Pulmonary artery endothelial cell (primary cell): ENCODE measurements at places on chromosomes 4 and X.

GRCh38 chr4:123453061-123453680 lies 56.6 kb downstream of the SPRY1 start:
- DNase-seq: no peak

GRCh38 chr4:62018537-62018936 lies 818.4 kb downstream of the ADGRL3 start:
- no peak for DNase-seq

DNA sequence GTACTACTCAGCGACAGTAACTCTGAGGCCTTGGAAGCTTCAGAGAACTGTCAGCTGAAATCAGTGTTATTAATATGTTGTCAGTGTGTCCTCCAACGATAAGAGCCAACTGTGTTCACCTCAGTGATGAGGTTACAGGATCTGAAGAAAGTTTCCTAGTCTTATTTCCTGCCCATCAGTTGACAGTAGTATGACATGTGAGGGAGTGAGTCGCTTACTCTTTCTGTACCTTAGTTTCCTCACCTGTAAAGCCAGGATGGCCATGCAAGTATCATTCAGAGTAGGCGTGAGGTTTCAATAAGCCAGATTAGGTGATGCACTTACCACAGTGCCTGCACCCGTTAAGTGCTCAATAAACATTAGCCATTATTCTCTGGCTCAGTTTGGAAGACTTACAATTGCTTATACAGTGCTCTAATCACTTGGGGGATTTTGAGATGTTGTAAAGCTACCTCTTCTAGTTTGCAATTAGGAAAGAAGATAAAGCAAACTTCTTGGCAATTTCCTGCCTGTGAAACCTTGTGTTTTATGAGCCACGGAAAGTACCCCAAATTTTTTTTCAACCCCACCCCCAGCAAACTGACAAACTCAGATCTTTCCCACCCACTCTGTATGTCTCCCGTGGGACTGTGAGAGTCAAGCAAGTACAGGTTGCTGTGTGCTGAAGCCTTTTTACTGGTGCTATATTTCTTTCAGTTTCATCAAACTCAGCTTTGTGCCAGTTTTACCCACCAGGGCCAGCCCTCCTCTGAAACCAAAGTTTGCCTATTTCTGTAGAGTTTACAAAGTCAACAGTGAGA lies 62.2 kb downstream of the ANXA3 start:
- no peak for DNase-seq

- DNase-seq: no peak
Measured at GRCh38 chr4:158816955-158817354, 48.1 kb downstream of the FNIP2 start.

DNA sequence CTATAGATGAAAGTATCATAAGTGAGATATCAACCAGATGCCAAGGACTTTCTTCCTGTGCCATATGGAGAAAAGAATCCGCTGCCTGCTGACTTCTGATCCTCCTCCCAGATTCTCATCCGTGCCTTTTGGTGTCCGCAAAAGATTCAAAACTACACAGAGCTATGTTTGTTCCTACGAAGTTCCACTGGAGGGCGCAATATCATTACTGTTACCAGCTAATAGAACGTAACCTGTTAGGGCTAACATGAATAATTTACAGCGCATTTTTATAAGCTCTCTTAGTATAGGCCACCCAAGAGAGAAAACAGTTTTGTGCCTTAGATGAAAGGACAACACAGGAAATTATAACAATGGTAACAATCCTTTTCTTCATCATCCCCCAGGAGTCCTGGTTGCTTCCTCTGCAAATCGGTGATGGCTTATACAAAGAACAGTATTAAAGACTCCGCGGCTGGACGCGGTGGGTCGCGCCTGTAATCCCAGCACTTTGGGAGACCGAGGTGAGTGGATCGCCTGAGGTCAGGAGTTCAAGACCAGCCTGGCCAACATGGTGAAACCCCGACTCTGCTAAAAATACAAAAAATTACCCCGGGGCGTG lies 22.8 kb upstream of the CENPVL3 start:
- DNase-seq: peak; percentile 5

DNA sequence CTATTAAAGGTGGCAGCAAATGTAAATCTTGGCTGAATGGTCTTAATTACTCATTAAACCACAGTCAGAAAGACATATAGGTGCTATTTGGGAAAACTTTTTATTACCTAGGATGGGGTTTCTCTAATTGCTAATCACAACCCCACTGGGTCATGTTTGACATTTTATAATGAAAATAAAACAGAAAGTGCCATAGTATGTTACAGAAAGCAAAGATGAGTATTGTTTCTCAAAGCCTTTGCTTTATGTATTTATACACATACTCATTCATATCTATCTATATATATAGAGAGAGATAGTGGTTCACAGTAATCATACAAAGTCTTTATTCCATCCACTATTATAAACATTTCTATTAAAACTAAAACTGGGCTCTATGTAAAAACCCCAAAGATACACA lies 18.2 kb downstream of the TMEM184C start:
- no peak for DNase-seq

- DNase-seq: no peak
Measured at GRCh38 chrX:107678957-107679740, 50.8 kb downstream of the PRPS1 start.
